Esophagus squamous epithelium (tissue), 5 donors: ENCODE measurements at places on chromosomes 7 and 10. TPM values are rescaled to one million over a fixed set of nuclear protein-coding genes. Genes with fewer than 3 reads are reported as not detected.

DNA sequence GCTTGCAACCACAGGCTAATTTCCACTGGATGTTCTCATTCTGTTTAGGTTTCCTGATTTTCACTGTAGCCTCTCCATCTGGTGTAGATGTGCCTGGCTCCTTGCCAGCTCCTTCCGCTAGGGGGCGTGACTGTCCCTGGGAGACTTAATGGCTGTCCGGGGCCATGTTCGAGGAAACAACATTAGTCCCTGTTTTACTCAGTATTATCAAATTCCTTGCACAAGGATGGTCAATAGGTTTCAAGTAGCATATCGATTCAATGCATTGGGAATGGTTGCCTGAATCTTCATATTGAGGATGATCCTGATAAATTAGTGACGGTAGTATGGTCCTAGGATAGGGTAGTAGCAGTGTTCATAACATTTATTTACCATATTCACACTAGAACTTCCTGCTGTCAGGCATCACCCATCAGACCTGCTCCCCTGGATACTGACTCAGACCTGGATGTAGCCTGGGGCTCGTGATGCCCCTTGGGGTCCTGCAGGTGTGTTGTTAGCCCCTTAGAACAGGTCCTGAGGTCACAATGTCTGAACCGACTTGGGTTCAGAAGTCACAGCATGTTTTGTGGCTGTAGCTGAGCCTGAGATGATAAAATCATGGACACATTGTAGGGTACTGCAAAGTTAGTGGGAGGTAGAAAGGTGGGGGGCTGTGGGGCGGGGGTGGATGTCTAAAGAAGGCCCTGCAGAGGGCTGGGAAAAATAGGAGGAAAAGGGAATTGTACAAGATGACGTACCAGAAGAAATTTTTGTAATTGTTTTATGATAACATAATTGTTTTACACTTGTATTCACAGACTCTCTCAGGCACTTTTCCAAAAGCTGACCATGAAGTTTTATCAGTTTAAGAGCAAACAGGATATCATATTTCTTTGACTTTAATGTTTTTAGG lies 8.9 kb upstream of the EXOC6 start:
- no peaks in the 10 kb centered on the region for H3K36me3 ChIP-seq
- no peak overlapping the region for H3K4me3 ChIP-seq
- H3K27me3 ChIP-seq: no peaks in the 10 kb centered on the region
- H3K27ac ChIP-seq: peak overlapping the region; percentile 61

- H3K4me1 ChIP-seq: no peaks in the 10 kb centered on the region
- no peak overlapping the region for H3K4me3 ChIP-seq
- no peaks in the 10 kb centered on the region for H3K36me3 ChIP-seq
- DNase-seq: no peak
Measured at GRCh38 chr10:60466267-60467201, 76.9 kb upstream of the ANK3 start.

DNA sequence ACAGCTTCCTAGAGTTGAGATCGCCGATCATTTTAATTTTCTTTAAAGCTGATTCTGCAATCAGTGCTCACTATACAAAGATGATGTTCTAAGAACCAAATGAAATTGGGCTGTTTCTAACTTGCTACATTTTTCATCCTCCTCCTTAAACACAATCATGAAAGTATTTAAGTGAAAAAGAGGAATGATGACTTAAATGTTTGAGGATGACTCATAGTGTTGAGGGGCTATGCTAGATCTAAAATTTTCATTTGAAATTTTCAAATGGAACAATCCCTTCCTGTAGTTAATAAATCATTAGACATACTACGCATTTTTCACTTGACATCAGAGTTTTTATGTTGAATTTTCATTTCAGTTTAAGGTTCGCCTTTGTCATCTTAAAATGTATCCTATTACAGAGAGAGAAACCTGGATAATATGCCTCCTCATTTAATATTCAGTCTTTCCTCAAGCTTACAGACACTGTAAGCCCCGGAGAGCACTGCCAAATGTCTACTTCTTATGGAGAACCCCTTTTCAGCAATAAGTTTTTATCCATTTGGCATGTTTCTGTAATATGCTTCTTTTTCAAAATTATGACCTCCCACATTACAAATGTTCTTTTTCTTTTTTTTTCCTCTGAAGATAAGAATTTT lies 499.6 kb downstream of the MAGI2 start:
- H3K4me3 ChIP-seq: no peak overlapping the region
- no peak overlapping the region for H3K27ac ChIP-seq
- no peaks in the 10 kb centered on the region for H3K36me3 ChIP-seq
- no peaks in the 10 kb centered on the region for H3K27me3 ChIP-seq
- no peak for DNase-seq

Gene C10orf105
- total RNA-seq: 0.15 TPM

Gene SYT15
- 2.7 TPM for total RNA-seq

Gene NPFFR1
- total RNA-seq: 0.19 TPM
